ENCODE measurements at places on chromosomes 1 and 21.

DNA sequence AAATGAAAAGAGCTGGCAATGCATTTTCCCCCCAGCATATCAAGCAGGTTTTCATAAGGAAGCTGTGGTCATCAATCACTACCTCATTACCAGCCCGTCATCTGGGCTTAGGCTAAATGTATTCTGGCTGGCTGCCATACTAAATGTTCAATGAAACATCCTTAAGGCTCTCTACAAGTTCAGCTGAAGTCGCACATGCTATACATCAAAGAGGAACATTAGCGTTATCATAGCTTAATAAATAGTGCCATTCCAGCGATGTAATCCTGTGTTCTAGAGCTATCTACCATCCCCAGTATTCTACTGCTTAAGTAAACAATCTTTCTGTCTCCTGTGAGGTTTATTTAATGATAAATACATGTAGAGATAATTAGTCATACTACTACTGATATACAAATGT lies 288.8 kb downstream of the DPYD start:
- no peak for DNase-seq

DNA sequence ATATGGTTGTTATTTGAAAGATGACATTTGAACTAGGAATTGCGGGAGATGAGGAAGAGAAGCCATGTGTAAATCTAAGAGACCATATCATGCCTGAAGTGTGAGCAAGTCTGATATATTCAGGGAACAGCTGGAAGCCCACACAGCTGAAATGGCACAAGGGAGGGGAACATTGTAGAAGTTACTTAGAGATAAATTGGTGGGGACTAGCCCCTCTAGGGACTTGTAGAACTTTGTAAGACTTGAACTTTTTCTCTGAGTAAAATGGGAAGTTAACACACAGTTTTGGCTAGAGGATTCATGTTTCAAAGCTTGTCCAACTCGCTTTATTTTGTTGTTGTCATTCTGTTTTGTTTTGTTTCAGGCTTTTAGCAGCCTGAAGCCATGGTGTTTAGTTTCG lies 216.4 kb downstream of the FMN2 start:
- DNase-seq: no peak

DNA sequence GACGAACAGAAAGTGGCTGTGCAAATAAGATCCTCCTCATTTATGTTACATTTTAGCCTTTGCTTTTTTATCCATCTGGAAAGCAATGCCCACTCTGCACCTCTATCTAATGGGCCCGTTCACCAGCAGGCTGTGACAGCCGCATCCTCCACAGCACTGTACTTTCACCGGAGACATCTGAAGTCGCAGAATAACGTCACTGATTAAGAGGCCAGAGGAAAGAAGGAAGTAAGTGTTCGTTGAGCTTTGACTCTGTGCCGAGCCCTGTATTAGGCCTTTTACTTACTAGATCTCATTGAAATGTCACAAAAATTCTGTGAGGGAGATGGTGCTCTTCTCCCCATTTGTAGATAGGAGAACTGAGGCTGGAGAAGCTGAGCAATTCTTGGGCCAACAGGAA lies 62.3 kb downstream of the KAZN start:
- no peak for DNase-seq

DNA sequence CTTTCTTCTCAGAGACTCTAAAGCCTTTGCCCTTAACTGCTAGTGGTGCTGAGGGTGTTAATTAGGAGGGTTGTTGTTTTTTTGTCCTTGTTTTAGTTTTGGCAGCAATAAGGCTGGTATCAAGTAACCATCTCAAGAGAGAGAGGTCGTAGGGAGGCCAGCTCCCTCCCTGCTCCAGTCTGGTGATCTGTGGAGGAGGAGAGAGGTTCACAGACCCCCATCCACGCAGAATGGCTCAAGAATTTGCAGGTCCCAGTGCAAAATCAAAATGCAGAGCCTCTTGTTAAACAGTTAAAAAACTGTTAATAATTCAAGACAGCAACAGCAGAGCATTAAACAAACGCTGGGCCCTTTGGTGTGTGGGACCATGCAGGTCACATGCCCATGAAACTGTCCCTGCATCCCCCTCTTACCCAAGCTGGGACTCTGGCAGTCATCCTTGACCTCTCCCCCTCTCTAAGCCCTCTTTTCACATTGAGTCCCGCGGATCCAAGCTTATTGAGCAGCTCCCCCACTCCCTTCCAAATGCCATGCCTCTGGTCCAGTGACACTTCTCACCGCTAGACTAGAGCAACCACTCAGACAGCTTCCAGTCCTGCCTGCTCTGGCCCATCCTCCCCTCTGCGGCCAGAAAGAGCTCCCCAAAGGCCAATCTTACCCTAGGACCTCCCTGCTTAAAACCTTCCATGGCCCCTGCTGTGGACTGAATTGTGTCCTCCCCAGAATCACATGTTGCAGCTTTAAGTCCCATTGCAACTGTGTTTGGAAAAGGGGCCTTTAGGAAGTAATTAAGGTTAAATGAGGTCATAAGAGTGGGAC lies 47.7 kb upstream of the RPL11 start:
- DNase-seq: no peak

- DNase-seq: no peak
Measured at GRCh38 chr1:215567491-215568298, 591 bp downstream of the KCTD3 start.

- DNase-seq: no peak
Measured at GRCh38 chr21:17368748-17369363, 144.0 kb upstream of the CXADR start.

DNA sequence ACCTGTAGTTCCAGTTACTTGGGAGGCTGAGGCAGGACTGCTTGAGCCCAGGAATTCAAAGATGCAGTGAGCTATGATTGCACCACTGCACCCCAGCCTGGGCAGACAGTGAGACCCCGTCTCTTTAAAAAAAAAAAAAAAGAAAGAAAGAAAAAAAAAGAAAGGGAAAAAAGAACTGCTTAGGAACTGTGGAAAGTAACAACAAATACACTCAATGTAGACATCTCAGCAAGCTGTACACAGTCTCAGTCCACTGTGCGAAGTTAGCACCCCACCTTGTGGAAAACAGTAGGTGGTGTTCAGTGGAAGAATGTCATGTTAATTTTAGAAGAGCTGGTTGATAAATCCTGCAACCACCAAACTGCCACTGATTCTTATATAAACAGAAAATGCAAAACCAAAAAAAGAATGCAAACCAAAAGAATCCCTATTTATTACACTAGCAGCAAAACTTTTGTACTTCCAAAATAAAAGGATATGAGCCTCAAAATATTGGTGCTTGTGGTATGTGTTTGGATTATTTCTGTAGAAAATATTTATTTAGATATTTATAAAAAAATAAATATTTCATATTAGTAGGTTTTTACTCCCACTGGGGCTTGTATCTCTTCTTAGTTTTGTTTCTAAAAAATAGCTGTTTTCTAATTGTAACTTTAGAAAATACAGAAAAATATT lies 31.1 kb downstream of the ALG14 start:
- no peak for DNase-seq

- DNase-seq: peak; percentile 89
Measured at GRCh38 chr1:30743584-30744059, 14.0 kb downstream of the LAPTM5 start.

- no peak for DNase-seq
Measured at GRCh38 chr21:45466330-45467220, 61.6 kb downstream of the COL18A1 start.

- no peak for DNase-seq
Measured at GRCh38 chr1:228291906-228292608, 84.2 kb downstream of the OBSCN start.

DNA sequence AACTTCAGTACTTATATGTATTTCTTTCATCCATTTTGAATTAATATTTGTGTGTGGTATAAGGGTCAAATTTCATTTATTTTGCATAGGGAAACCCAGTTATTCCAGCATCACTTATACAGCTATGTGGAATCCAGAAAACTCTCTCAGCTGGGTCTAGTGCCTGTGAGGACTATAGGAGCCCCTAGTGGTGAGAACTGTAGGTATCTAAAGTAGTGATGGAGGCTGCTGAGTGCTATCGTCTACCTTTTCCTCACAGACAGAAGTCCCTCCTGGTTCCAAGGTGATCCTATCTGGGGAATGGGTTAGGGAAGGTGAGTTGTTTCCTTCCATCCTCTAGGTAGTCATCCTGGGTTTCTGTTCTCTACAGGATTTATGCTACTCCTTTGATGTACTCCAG lies 352.0 kb upstream of the C1orf87 start:
- no peak for DNase-seq

DNA sequence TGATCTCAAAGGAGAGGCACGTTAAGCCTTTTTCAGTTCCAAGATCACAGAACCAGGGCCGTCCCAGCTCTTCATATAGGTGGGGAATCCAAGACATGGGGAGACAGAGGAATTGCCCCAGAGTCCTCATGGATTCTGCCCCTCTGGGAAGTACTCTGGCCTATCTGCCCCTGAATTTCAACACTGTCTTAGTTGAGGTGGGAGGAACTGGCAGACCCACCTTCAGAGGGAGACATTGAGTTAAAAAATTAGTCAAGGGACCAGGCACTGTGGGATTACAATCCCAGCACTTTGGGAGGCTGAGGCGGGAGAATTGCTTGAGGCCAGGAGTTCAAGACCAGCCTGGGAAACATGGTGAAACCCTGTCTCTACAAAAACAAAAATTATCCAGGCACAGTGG lies 2.1 kb upstream of the KNCN start:
- DNase-seq: no peak

GRCh38 chr1:101244842-101245241 lies 8.0 kb downstream of the S1PR1 start:
- no peak for DNase-seq

- DNase-seq: peak; percentile 44
Measured at GRCh38 chr1:150875197-150876118, 941 bp downstream of the ARNT start.

GRCh38 chr1:114339379-114339778 lies 171.6 kb downstream of the TRIM33 start:
- no peak for DNase-seq

DNA sequence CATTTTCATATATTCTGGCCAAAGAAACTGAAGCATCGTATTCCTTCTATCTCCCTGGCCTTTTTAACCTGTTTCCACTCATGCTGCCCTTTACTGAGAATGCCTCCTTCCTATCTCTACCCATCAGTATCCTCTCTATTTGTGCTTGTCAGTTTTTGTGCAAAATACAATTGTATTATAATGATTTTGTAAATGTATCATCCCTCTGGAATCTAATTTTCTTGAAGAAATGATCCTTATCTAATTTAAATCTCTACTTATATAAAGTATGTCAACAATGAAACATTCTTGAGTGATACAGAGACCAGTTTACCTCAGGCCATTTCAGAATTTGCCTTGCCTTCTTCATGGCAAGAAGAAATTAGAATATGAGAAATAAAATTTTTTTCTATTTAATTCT lies 59.0 kb upstream of the TEKT2 start:
- no peak for DNase-seq

DNA sequence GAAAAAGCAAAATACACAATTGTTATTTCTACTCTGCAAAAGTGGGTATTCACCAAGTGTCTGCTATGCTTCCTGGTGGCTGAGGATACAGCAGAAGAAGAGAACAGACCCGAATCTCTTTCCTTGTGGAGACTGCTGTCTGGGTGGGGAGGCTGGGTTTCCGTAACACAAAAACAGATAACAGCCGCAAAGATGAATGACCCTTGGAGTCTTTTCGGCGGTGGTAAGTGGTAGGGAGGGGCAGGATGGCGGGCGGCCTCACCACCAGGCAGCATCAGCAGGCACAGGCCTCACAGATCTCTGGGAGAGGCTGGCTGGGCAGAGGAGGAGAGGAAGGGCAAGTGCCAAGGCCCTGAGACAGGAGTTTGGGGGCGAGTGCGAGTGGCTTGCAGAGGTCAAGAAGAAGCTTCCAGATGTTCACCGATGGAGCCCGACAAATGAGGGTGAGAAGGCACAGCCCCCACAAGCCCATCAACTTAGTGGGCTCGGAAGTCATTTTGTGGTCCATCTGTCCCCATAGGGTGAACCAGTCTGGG lies 164.2 kb downstream of the RHOU start:
- no peak for DNase-seq

- no peak for DNase-seq
Measured at GRCh38 chr1:207219979-207220889, 101.2 kb upstream of the CD55 start.

Measured in activated CD8-positive, alpha-beta memory T cell treated with anti-CD3 and anti-CD28 coated beads, Interleukin-2, amount 10 ng/mL, durations not matched to agents 7 days and 5 days (primary cell).